ENCODE measurements at places on chromosomes 4 and X.
A peak's percentile ranks its signal among the peaks of the same experiment; 100 is the strongest.

GRCh38 chr4:169956091-169956843, 69.9 kb downstream of the MFAP3L start:
- DNase-seq: no peak

DNA sequence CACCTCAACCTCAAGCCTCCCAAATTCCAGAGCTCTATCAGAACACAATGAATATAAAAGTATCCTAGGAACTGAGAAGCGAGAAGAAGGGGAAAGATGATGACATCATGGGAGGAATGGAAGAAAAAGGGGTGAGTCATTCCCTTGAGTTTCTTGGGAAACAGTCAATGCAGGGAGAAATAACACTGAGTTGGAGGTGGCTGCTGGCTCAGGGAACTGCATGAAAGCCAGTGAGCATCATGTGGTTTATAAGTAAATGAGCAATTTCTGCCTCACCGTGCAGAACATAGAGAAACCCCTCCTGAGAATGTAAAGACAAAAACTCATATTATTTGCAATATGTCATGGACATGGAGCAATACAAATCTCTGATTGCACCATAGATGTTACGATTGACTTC, 73.3 kb downstream of the SHOX start:
- no peak for DNase-seq

- DNase-seq: no peak
These were observed 69.6 kb downstream of the WNK3 start for GRCh38 chrX:54288277-54288676.

DNA sequence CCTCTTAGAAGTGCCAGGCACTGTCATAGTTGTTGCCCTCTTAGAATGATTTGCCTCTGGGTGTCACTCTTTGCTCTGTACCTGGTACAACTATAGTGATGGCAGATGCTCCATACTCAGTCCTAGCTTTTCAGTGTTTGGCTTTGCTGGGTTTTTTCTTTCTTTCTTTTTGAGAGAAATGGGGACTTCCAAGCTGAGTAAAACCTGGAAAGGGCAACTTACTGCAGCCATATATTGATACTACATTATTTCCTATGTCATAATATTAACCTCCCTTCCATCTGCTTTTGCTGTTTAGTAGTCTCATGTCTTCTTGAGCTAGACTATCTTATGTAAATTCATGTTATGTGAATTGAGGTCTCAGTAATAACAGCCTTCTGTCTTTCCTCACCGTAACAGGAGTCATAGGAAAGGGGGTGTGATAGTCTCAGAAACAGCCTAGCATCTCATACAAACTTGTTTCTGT, 49.0 kb downstream of the NIPAL1 start:
- no peak for DNase-seq

- DNase-seq: no peak
These were observed 124.0 kb downstream of the UBE2K start for GRCh38 chr4:39821951-39822350.

GRCh38 chr4:54723220-54723619, 65.5 kb downstream of the KIT start:
- no peak for DNase-seq

GRCh38 chrX:63350465-63350877, 661 bp downstream of the SPIN4 start:
- peak; percentile 2 for DNase-seq

- DNase-seq: no peak
These were observed 56.8 kb downstream of the JADE1 start for GRCh38 chr4:128866269-128866668.

GRCh38 chr4:56434599-56435139, 746 bp downstream of the PPAT start:
- DNase-seq: no peak

DNA sequence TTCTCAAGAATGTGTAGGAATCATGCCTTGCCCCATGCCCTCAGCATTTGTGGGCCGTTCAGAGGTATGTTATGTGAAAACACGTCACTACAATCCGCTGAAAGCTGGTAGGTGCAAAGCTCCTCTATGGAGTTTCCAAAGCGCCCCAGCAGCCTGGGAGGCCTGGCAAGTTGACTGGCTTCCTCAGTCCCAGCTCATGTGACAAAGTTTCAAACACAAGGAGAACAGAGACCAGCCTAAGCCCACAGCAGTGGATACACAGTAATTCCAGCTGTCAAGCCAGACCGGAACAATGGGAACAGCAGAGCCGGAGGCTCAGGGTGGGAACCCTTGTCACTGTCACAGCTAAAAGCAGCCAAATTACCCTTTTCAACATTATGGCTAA, 33.5 kb downstream of the NAT8L start:
- no peak for DNase-seq

- no peak for DNase-seq
These were observed 49.4 kb upstream of the GUCY1A1 start for GRCh38 chr4:155617296-155617695.

GRCh38 chrX:120367402-120368109, 5.7 kb downstream of the ATP1B4 start:
- no peak for DNase-seq

DNA sequence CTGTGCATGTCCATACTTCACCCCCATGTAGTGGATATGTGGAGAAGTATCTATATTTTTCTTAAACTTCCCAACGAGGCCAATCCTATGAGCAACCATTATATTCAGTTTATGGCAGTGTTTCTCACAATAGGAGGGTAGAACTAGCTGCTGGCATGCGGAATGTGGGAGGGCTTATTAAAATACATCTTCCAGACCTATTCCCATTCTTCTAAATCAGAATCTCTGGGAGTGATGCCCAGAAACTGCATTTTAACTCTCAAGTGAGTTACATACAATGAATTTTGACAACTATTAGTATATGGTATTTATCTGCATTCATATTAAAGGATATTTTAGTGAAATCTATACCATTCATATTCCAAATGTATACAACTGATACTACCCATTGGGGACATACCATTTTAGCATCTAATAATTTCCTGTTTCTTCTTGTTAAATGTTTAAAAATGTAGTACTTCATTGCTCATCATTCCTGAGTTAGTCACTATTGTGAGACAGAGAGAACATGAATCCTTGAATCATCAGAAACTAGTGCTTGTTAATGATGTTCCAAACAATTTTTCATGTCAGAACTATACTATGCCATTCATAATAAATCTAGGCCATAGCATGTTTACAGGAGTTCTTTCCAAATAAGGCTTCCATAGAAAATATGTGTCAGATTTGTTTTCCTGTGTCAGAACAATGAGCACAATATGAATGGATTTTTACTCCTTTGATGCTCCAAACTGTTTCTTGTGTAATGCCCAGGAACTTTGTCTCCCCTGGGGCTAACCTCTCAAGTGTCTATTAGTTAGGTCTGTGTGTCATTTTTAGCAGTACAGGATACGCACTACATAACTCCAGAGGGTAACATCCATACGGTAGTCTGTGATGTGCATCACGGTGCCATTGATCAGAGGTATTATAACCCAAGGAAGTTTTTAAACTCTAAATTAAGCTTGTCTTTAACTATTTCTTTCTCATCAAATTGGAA, 198.8 kb upstream of the BMP3 start:
- no peak for DNase-seq
